Activated naive CD8-positive, alpha-beta T cell treated with anti-CD3 and anti-CD28 coated beads for 36 hours (primary cell): ENCODE measurements at places on chromosomes 16 and 17. TPM values are rescaled to one million over a fixed set of nuclear protein-coding genes. Genes with fewer than 3 reads are reported as not detected.

The WNT3 gene
- 0.06 TPM for total RNA-seq

The AOC3 gene
- 1.5 TPM for total RNA-seq

The FBRS gene
- 94.5 TPM for total RNA-seq

DNA sequence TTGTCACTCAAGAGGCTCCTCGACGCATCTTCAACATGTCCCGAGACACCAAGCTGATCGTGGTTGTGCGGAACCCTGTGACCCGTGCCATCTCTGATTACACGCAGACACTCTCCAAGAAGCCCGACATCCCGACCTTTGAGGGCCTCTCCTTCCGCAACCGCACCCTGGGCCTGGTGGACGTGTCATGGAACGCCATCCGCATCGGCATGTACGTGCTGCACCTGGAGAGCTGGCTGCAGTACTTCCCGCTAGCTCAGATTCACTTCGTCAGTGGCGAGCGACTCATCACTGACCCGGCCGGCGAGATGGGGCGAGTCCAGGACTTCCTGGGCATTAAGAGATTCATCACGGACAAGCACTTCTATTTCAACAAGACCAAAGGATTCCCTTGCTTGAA is 101.0 kb downstream of the HS3ST2 start:
- DNase-seq, result no peak

- no peak for DNase-seq
Measured at GRCh38 chr17:61495161-61495857, 43.1 kb downstream of the TBX4 start.

DNA sequence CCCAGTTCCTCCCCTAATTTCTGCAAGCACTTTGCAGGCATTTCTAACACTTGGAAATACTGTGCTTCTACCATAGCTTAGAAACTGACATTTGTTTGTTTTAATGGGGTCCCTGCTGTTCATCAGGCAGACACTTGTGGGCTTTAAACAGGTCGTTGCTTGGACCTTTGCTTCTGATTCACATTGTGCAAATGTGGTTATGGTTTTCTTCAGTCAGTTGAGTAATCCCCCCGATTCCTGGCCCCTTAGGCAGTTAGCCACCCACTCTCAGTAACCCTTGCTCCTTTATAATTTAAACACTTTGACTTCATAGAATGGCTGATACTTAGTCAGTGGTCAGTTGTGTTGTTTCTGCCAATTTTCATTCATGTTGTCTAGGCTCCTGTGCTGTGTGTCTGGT is 39.4 kb downstream of the SLC47A1 start:
- DNase-seq, result no peak

DNA sequence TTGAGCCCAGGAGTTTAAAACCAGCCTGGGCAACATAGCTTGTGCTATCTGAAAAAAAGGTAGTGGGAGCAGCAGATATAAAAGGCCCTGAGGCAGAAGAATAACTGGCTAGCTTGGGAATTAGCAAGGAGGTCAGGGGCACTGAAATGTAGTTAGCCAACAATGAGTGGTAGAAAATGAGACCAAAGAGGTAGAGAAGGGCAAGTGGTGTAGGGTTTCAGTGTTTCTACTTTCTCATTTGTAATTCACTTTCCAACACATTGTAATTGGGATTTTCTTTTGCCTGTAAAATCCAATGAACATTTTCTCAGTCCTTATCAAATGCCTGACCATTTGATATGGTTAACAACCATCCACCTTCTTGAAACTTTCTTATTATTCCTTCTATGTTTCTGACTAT is 95.1 kb upstream of the CORO6 start:
- DNase-seq, result no peak

GRCh38 chr16:83011939-83012338 is 385.2 kb downstream of the CDH13 start:
- no peak for DNase-seq
